ELR (cell line): ENCODE measurements at places on chromosomes 1 and 21.
A peak's percentile ranks its signal among the peaks of the same experiment; 100 is the strongest.

DNA sequence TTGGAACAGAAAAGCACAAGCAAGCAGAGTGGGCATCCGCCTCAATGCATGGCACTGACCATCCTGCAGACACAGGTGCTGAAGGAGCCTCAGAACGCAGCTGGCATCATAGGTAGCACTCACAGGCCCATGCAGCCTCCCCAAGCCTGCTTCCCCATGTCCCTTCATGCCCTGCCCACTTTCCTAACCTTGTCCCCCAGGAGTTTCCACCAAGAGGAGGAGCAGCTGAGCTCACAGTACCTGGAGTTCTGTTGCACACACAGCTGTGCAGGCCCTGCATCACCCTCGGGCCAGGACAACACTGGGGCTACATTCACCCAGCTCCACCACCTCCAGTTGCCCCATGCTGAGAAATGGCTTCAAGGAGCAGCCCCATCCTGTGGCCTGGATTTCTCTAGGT is 83.4 kb downstream of the SETD4 start:
- no peak for DNase-seq

DNA sequence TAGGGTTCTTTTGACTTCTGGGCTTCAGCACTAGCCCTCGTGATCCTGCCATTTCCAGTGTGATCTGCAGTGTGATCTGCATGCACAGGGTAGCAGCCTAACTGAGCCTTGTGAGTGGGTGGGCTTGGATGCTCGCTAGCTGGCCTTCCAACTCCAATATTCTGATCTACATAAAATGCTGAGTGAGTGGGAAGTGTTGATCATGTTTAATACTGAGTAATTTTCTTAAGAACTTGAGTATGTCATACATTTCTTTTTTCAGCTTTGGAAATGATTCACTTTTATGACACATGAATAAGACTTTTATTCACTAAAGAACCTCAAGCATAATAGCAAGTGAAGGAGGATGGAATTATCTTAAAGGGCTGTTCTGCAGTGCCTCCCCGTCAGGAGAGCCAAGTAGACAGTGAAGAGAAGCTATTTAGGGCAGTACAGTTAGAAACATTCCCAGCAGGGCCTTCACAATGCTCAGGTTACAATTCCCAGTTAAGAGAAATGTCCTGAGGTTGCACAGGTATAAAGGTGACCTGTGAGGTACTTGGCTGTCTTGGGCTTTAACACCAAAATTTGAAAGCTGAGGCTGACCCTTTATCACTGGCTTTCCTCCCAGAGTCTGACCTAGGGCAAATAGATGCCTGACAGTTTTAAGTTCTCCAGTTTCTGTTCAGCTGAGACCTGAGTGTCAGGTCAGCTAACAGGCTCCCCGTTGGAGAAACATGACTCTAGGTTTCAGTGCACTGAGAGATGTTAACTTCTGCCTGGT is 29.1 kb upstream of the LRRC8C start:
- peak; percentile 63 for DNase-seq

GRCh38 chr1:163928651-163929050 is 606.9 kb downstream of the NUF2 start:
- no peak for DNase-seq

- no peak for DNase-seq
Observed at GRCh38 chr1:177488722-177489121, 318.0 kb downstream of the BRINP2 start.

- DNase-seq, result no peak
Observed at GRCh38 chr1:2983706-2984398, 37.4 kb upstream of the ACTRT2 start.

DNA sequence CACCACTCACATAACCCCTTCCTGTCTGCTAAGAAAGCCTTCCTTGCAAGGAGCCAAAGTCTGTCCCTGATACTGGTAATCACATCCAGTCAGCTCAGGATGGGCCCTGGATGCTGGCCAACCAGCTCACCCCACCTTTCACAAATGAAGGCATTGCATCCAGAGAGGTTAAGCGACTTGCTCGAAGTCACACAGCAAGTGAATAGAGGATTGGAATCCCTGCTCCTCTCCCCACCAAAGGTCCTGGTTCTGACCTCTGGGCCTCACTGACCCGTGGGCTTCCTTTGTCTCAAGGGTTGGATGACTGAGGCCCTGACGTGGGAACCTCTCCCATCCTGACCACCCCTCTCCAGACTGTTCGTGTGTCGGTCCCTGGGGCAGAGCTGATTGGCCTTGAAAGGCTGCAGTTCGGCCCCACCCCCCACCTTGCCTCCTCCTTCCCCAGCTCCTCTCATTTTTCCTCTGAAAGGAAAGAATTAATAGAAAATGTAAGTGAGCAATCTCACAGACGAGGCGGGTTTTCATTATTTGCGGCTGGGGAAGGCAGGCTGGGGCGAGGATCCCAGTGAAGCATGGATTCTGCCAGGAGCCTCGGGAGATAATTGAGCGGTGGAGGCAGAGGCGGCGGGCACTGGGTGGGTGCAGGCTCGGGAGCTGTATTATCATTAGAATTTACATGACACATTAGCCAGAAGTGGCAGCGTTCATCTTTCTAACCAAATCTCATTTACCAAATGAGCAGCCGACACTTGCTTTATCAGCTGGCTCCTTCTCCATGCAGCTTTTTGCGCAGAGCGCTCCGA is 101.5 kb upstream of the CSF3R start:
- no peak for DNase-seq

DNA sequence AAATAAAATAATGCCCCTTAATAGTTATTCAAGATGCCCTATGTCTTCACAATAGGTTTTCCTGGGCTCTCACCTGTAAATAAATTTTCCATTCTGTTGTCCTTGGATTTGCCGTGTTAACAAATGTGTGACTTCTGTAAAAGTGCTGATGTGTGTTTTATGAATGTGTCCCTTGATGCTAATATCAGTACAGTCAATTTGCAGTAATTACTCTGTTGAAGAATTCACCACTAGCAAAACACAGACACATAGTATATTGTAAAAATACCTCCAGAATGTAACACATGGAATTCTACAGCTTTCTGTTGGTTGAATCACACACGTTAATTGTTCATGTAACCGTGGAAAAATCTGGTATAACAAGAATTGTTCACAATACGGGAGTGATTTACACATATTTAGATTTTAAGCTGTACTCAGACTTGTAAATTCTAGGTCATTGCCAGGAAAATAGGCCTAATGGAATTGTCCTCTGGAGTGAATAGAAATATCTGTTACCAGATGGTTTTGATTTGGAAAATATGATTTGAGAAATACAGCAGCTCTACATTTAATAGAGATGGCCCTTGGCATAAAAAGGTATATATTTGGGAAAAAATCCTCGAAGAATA is 36.7 kb upstream of the KCNK2 start:
- DNase-seq, result no peak

GRCh38 chr1:88194542-88194941 is 489.5 kb upstream of the PKN2 start:
- no peak for DNase-seq

DNA sequence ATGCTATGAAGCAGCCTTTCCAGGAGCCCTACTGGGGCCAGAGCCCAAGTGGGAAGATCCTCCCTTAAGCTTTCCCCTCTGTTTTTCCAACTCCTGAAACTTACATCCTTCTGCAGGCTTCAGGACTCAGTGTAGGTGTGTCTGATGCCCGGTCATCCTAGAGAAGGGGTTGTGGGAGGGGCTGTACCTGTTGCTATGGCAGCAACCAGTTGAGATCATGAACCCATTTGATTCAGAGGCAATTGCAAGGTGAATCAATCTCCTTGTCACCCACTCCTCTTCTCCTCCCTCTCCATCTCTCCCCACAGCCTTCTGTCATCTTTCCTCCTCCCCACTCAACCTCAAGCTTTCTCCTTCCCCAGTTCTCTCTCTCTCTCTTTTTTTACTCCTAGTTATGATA is 151.8 kb downstream of the CACNA1E start:
- DNase-seq, result no peak

- no peak for DNase-seq
Observed at GRCh38 chr1:213250446-213250845, 199.4 kb downstream of the RPS6KC1 start.

GRCh38 chr1:235011599-235012435 is 116.8 kb downstream of the TOMM20 start:
- DNase-seq, result peak; percentile 100

GRCh38 chr1:115145226-115145625 is 55.9 kb upstream of the TSPAN2 start:
- DNase-seq, result no peak

DNA sequence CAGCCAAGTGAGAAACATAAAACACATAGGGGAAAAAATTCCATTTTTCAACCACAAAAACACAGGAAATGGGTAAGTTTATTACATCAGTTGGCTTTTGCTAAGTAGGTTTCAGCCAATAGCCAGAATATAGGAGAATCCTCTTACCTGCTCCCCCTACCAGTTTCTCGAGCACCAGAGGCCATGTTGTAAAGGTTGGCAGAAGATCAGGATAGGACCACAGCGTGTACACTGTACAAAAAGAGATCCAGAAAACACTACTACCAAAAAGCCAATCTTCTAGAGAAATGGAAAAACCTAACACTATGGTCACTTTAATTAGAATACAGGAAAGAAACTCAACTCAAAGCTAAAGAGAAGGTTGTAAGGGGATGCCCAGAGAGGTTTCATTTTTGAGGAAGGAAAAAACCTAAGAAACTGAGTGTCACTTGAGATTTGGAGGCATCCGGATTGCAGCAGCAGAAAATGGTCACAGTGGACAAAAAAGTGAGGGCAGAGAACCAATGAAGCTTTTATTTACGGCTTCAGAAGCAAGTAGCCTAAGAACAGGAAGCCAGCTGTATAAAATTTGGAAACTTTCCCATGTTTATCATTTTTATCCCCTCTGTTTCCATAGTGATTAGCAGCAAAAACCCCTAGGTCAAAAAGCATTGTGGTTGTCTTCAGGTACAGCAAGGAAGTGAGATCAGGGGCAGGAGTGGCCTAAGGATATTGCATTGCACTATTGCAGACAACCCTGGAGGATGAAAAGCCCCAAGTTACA is 2.9 kb downstream of the EIF2D start:
- peak; percentile 6 for DNase-seq

GRCh38 chr1:76219366-76219818 is 144.8 kb downstream of the ST6GALNAC3 start:
- DNase-seq, result no peak

DNA sequence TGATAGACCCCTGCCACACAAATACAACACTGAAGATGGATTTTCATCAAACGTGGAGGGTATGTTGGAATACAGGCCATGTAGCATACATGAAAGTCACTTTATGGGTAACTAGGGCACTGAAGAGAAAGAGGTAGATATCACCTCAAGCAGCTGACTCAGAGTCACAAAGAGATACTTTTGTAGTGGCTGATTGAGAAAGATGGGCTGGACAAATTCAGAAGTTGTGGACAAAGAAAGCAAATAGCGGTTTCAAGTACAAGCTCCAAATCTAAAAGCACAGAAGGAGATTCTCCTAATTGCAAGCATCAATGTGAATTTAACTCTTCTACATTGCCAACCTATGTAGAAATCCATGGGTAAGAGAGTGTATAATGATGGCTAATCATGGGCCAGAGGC is 35.0 kb upstream of the RGS18 start:
- no peak for DNase-seq

- peak; percentile 71 for DNase-seq
Observed at GRCh38 chr1:185595835-185596667, 138.1 kb upstream of the HMCN1 start.

GRCh38 chr1:24865168-24865567 is 64.9 kb downstream of the RUNX3 start:
- no peak for DNase-seq

DNA sequence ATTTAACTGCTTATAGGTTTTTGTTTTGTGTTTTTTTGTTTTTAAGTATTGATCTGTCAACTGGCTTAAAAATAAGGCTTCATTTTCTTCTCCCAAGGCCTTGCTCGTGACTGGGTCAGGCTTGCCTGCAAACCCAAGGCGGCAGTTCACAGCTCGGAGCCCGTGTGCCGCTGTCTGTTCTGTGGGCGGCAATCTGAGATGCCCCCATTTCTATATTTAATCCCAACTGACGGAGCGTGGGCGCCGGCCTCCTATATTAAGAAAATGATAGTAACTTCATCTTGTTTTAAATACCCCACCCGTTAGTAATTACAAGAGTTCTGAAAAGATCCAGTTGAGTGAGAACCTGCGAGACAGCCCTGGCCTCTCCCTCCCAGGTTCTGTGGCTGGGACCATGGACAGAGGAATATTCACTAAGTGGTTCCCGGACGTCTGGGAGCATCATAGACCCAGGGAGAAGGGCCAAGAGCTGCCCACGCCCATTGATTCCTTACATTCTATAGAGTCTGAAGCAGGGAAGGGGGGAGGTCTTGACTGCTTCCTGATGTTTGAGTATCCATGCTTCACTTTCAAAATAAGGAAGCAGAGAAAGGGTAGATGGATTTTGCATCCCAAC is 42.6 kb upstream of the GPR153 start:
- no peak for DNase-seq

DNA sequence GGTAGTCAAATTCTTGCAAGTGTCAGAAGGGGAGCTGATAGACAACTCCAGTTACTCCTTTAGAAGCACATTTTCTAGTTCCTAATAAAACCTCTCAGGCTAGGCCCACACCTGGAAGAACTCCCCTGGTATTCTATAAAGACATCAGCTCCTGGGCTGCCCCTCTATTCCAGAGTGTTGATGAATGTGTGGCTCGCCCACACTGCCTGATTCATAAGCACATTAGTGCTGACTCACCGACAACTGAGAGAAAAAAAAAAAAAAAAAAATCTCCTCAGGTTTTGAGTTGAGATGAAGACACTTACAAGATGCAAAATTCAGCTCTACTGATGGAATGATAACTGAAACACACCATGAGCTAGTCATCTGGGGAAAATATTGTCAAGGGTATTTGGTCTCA is 188.1 kb downstream of the TNR start:
- DNase-seq, result peak; percentile 1

- DNase-seq, result peak; percentile 93
Observed at GRCh38 chr1:85322655-85323054, 46.2 kb upstream of the BCL10 start.

- no peak for DNase-seq
Observed at GRCh38 chr1:155514582-155515187, 47.9 kb downstream of the ASH1L start.

DNA sequence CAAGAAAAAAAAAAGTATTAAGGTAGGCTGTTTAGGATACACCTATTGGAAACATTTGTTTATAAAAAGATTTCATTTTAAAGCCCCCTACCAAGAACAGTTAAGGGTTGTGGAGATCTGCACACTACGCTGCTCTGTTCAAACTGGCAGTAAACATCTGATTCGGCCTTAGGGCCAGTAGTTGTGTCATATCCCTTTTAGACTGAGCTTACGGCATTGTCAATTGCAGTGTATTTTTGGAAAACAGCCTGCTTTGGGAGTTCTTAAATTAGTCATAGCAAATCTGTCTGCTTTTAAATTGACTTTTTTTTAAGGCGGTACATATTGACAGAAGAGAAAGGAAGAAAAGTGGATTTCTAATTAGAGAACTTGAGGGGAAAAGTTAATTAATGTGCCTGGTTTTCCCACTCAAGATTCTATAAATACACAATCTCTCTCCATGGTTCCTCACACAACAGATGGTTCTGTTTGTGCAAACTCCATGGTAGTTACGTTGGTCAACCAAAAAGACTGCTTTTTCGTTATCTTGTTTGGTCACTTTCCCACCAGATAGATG is 1.7 kb upstream of the ELK4 start:
- peak; percentile 65 for DNase-seq

- DNase-seq, result no peak
Observed at GRCh38 chr1:41286992-41287391, 44.9 kb upstream of the SCMH1 start.
